ENCODE measurements at places on chromosomes 2 and 18.

- no peak for DNase-seq
Observed at GRCh38 chr2:174636987-174637386, 39.4 kb upstream of the WIPF1 start.

DNA sequence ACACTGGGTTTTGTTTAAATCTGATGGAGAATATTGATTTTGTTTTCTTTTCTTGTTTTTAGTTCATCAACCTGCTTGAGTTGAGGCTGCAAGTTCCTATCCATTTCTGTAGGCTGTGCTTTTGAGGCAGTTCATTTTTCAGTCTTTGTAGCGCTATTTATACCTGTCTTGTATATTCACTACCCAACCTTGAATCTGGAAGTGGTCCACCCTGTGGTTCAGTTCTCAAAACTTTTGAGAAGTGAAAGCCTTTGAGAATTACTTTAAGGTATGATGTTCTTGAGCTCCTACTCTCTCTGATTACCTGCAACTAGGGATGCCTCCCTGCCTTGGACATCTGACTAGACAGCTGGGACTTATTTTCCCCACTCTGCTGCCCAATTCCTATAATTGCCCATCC lies 53.5 kb upstream of the KCNE4 start:
- no peak for DNase-seq

GRCh38 chr2:175490360-175490791 lies 308.9 kb upstream of the ATP5MC3 start:
- DNase-seq = no peak

GRCh38 chr2:191894681-191895147 lies 47.8 kb upstream of the CAVIN2 start:
- DNase-seq = no peak

- DNase-seq = no peak
Observed at GRCh38 chr2:43212931-43213330, 13.5 kb downstream of the ZFP36L2 start.
